Anterior cingulate cortex (tissue), 58 donors: ENCODE measurements at places on chromosomes 7 and 10.

GRCh38 chr10:80497187-80498077 is 40.3 kb upstream of the SH2D4B start:
- DNase-seq = no peak

- no peak for DNase-seq
These were observed 96.1 kb upstream of the ASAH2 start for GRCh38 chr10:50347394-50347802.

DNA sequence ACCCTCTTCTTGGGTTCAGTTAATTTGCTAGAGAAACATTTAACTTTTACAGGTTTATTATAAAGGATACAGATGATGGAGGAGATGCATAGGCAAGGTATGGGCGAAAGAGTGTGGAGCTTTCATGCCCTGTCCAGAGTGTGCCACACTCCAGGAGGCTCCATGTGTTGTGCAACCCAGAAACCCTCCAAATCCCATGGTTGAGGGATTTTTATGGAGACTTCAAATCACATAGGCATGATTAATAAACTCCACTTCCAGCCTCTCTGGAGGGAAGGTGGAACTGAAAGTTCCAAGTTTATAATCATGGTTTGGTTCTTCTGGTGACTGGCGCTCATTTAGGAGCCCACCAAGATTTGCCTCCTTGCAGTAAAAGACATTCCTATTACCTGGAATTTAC is 159.9 kb downstream of the PHTF2 start:
- no peak for DNase-seq

DNA sequence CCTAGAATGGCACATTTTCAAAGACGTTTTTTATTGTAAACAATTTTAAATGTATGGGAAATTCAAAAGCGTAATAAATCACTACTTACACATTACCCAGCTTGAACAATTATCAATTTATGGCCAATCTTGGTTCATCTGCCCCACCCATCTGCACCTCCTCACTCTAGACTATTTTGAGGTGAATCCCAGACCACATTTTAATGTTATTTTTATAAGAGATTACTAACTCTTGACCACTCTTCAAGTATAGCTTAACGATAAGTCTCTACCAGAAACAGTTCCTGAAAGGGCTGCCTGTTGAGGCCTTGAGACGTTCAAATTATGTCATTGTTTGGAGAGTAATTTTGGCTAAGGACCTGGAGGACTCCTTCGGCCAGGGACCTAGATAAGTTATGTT is 33.2 kb downstream of the ECHDC3 start:
- DNase-seq = no peak

DNA sequence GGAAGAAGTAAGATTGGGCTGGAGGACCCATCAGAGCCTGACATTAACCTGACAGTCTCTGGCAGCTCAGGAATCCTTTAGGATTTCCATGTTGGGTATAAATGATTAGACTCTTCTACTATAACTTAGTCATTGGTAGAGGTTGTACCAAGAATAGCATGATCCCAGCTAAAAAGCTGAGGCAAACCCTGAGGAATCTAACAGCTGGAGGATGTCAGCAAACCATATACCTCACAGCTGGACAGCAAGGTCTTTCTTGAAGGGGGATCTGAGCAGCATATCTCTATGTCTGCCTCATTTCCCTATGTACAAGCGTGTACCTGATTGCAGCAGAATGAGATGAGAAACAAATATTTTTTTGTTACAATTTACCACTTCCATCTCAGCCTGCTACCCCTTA is 103.2 kb downstream of the NPSR1 start:
- DNase-seq = no peak

DNA sequence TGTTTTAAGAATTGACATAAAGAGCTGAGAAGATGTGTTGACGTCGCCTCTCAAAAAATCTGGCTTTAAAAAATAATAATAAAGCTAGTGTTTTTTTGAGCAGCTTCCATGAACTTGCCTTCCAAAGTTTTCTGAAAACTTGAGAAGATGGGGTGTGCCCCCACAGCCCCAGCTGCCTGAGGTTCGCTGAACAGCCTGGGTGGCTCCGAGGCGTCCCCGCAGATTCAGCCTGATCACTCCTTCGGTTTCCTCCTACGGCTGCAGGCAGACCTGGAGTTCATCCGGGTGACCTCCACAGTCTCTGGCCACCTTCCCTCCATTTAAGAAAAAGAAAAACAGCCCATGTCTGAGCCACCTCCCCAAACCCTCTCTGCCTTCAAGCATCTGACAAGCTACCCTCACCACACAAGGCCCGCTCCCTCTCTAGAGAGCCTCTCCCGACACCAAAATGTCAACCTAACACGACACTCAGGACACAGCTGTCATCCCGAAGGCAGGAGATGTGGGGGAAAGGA is 177.8 kb downstream of the PTPRN2 start:
- no peak for DNase-seq

DNA sequence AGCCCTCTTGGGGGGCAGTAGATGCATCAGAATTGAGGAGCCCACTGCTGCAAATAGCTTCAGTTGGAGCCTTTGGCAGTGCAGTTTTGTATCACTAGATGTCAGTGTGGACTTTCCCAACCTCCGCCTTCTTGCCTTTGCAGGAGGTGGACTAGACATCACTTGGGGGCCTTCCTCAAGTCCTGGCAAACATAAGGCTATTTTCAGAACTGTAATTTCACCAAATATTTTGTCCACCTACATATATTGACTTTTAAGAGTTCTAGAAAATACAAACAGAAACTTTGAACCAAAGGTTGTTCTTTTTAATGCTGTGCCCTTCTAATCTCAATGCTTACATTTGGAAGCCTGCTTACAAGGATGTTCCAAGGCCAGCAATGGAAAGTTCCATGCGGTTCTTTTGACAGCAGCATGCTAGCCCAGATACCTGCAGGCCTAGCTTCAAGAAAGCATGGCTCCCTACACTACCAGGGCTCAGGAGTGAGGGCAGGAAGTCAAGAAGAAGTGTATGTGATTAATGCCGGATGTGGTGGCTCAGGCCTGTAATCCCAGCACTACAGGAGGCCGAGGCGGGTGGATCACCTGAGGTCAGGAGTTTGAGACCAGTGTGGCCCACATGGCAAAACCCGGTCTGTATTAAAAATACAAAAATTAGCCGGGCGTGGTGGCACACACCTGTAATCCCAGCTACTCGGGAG is 8.0 kb upstream of the ZNRF2 start:
- DNase-seq = peak; percentile 11

DNA sequence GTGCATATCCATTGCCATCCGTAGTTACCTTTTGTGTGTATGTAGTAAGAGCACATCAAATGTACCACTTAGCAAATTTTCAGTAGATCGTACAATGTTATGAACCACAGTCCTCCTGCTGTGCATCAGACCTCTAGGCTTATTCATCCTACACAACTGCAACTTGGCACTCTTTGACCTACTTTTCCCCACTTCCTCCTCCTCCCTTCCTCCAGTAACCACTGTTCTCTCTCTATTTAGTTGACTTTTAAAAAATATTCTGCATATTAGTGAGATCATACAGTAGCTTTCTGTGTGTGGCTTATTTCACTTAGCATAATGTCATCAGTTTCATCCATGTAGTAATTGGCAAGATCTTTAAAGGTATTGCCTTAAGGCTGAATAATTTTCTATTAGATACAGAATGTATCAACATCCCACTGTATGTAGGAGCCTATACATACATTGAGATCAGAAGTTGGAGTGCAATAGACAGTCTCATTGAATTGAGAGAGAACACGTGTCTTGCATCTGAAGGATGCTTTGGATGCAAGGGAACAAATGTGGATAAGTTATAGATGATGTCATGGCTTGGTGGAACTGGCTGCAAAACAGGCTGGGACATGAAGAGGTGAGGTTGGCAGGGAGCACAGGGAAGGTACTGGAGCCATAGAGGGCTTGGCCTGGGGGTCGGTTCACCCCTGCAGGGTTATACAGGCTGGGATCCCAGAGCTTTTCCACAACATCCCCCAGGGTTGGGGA is 83.0 kb upstream of the FAM180A start:
- no peak for DNase-seq

GRCh38 chr10:126278851-126279250 is 109.4 kb downstream of the ADAM12 start:
- DNase-seq = no peak
